ENCODE measurements at places on chromosomes 4 and X.

GRCh38 chrX:38271154-38271716 lies 50.6 kb upstream of the SRPX start:
- DNase-seq: no peak

DNA sequence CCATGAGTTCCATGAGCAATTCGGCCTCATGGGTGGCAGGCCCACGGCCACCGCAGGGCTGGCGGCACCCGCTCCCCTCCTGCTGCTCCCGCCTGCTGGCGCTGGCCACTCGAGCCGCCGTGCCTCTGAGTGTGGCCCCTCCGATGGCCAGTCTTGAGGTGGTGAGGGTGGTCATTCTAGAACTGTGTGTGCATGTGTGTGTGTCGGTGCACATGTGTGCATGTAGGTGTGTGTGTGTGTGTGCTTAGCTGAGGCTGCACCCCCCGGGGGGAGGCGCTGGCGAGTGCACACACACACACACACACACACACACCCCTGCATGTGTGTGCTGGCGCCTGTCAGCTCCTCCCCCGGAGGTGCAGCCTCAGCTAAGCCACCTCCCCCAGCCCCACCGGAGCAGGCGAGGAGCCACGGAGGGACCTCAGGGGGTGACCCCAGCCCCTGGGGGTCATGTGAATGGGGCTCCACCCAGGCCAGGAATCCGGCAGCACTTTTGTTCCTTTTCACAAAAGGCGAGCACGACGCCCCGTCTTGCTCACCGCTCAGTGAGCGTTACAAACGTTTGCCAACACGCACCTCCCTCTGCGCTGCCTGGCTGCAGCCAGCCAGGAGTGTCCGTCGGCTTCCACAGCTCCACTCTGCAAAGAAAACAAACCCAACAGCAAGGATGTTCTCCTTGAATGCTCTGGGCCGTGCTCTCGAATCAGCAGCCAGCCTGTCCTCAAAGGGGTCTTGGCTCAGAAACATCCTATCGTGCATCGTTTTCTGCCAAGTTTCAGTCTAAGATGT lies 29.9 kb downstream of the FGFRL1 start:
- DNase-seq: no peak

GRCh38 chr4:185708348-185708747 lies 103.6 kb downstream of the SORBS2 start:
- no peak for DNase-seq

GRCh38 chr4:128379860-128380259 lies 92.2 kb upstream of the PGRMC2 start:
- no peak for DNase-seq

GRCh38 chr4:2671267-2671895 lies 84.8 kb downstream of the TNIP2 start:
- DNase-seq: no peak

- DNase-seq: no peak
Measured at GRCh38 chr4:139802931-139803330, 137.3 kb downstream of the MGST2 start.

DNA sequence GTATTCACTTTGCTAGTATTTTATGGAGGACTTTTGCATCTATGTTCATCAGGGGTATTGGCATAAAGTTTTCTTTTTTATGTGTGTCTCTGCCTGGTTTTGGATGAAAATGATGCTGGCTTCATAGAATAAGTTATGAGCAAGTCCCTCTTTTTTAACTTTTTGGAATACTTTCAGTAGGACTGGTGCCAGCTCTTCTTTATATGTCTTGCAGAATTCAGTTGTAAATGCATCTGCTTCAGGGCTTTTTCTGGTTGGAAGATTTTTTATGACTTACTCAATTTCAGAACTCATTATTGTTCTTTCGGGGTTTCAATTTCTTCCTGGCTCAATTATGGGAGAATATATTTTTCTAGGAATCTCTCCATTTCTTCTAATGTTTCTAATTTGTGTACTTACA lies 9.1 kb upstream of the CSN2 start:
- no peak for DNase-seq

GRCh38 chr4:110294165-110294564 lies 95.8 kb upstream of the ELOVL6 start:
- DNase-seq: no peak

GRCh38 chr4:142925161-142925560 lies 79.1 kb upstream of the INPP4B start:
- no peak for DNase-seq

GRCh38 chr4:20217521-20217920 lies 34.2 kb upstream of the SLIT2 start:
- no peak for DNase-seq

DNA sequence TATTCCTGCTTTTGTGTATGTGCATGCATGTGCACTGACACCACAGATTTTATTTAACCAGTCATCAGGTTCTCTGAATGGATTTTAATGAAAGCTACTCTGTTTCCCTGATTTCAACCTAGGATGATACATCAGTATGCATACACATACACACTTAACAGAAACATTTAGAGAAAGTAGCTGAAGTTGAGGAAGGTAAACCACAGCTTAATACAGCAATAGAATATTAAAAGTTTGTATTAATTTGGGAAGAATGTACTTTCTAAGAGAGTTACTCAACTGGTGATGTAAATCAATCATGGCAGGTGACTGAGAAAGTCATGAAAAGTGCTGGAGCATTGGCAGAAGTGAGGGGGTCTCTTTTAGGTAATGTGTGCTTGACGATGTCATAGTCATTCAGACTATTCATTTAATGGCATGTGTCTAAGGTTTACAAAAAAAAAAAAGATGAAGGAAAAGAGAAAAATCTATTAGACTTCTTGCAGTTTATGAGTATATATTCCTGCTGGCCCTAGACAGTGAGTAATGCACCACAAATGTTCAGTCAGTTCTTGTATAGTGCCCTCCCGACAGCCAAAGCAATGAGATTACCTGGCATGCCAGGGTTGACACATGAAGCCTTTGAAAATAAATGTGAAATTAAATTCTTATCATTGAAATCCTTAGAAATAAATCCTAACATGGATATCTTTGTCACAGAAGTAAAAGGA lies 187.6 kb downstream of the RAPGEF2 start:
- DNase-seq: no peak

GRCh38 chr4:139876337-139876941 lies 210.8 kb downstream of the MGST2 start:
- no peak for DNase-seq

DNA sequence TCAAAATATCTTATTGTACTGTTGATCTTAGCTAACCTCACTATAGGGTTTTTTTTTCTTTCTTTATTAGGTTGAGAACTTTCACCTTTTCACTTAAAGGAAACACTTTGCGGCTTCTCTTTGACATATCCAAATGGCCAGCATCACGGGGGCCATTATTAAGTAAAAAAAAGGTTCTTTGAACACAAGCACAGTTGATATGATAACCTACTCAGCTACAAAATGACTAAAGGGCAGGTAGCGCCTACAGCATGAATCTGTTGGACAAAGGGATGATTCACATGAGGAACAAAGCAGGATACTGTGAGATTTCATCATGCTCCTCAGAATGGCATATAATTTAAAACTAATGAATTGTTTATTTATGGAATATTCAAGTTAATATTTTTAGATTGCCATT lies 119.6 kb downstream of the CCSER1 start:
- DNase-seq: no peak

DNA sequence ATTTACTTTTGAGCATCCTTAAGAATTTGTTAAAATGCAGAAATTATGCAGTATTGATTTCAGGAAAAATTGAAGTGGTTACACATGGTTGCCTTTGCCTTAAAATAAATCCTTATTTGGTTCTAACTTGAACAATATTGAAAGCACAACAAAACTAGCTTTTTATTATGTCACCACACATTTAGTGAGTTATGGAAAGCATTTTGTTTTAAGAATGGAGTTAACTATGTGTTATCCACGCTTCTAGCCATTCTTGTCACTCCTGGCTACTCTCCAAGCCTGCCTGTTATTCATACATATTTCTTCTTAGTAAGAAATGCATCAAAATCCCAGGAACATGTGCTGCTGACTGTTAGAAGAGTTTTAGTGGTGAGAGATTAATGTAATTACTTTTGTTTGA lies 73.9 kb downstream of the FAT4 start:
- no peak for DNase-seq

GRCh38 chr4:100486496-100486895 lies 31.3 kb downstream of the EMCN start:
- no peak for DNase-seq

DNA sequence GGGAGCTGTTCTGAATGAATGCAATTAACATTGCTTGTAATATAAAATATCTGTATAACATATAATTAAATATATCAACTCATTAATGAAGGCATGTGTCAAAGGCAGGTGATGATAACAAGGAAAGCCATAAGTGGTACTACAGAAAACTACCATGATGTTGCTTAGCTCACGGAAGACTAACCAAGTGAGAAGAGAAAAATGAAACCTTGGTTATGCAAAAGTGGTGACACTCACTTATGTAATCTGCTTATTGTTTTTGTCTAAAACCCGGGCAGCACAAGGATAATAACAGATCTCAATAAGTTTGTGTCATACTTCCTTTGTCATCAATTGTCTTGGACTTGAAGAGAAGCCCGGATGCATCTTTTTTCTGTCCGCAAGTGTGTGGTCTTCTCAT lies 156.4 kb downstream of the HS6ST2 start:
- no peak for DNase-seq

GRCh38 chr4:11914406-11914805 lies 485.7 kb upstream of the HS3ST1 start:
- no peak for DNase-seq

DNA sequence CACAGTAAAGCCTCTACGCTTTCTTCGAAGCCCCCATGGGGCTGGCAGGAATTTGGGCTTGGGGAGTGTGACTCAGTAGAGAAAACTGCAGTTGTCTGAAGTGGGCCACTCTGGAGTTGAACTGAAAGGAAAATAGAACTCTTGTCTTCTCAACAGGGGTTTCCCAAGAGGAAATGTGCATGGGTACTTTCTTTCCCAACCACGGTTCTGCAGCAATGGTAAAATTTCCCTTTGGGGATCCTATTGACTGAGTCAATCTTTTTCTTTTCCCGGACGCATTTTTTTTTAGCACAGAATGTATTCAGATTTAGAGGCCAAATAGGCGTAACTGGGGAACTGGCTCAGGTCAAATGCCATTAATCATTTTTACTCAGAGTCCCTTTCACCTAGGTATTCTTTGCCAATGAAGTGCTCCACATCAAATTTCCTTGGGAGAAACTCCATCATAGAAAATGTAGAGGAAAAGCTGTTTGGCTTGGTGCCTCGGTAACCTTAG lies 269.3 kb downstream of the STIM2 start:
- DNase-seq: no peak

DNA sequence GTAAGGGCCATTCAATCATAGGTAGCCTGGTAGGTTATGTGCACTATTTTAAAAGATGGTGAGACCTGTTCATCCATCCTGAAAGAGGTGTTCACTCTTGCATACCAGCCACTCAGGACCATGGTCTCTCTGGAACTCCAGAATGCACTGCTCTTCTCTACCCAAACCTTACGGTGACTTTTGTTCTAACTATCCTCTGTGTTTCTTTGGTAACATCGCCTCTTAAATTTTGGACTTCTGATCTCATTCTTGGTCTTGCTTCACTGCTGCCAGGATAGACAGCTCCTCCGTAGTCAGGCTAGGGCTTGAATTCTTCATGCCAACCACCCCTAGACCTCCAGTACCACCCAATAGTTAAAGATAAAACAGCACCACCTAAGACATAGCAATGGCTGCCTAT lies 346.3 kb upstream of the GALNT7 start:
- no peak for DNase-seq

DNA sequence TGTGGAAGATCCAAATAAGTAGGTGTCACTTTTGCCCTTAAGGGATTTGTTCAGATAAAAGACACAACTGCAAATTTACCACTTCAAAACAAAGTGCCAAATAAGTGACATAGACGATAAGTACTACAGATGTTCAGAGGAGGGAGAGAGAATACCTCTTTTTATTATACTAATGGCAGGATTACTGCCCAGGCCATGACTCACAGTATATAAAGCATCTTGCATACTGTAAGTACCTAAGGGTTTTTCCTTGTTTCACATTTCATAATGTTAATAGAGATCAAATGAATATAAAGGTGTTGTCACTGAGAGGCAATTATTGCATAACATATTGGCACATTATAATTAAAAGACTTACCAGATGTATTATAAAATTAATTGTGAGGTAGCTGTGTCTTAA lies 46.4 kb downstream of the PTPN13 start:
- DNase-seq: no peak

DNA sequence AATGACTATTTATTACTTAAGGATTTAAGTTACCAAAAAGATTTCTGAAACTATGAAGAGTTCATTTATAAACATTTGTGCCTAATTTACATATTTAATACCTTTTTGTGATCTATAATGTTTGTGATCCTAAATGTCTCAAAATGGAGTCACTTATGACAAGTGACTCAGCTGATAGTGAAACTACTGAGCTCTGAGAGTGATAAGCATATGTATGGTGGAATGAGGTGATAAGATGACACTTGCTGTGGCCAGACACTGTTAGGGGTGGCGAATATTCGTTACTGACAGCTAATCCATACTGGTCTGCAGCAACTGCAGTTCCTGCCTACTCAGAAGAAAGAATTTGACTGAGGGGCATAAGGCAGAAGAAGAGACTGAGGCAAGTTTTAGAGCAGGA lies 5.5 kb upstream of the NXF3 start:
- DNase-seq: no peak

Data from NCI-H1105 treated with DMSO at 0.1 percent for 48 hours (cell line).